ENCODE measurements at places on chromosomes 4 and X.

DNA sequence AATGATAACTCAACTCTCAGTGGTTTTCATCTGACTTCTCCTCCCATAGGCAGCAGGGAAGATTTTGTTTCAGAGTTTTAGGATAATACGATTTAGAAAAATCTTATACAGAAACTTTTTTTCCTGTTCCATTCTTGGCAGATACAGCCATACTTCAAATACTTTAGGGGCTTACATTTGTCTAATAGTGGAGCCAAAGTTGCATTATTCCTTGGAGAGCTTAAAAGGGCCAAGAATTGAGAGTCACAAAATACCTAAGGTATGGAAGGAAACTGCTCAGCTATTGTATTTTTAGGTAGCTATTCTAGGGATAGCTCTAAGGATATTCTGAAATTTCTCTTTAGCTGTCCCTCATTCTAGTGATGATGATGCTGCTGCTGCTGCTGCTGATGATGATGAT is 132.9 kb upstream of the PTCHD1 start:
- no peak for DNase-seq

DNA sequence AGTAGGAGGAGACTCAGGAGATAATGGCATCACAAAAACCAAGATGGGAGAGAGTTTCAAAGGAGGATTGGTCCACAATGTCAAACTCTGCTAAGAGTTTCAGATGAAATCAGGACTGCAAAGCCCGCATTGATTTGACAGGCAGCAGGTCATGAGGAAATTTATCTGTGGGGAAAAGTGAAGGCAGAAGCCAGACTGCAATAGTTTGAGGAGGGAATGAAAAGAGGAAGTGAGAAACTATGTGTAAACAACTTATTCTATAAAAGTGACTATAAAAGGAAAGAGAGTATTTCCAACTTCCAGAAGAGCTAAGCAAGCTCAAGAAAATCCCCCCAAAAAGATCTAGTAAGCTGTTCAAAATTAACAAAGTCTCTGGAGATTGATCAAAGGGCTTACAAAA is 66.3 kb upstream of the DGKK start:
- DNase-seq = no peak

- no peak for DNase-seq
These were observed 85.3 kb downstream of the ABLIM2 start for GRCh38 chr4:8073206-8073863.

DNA sequence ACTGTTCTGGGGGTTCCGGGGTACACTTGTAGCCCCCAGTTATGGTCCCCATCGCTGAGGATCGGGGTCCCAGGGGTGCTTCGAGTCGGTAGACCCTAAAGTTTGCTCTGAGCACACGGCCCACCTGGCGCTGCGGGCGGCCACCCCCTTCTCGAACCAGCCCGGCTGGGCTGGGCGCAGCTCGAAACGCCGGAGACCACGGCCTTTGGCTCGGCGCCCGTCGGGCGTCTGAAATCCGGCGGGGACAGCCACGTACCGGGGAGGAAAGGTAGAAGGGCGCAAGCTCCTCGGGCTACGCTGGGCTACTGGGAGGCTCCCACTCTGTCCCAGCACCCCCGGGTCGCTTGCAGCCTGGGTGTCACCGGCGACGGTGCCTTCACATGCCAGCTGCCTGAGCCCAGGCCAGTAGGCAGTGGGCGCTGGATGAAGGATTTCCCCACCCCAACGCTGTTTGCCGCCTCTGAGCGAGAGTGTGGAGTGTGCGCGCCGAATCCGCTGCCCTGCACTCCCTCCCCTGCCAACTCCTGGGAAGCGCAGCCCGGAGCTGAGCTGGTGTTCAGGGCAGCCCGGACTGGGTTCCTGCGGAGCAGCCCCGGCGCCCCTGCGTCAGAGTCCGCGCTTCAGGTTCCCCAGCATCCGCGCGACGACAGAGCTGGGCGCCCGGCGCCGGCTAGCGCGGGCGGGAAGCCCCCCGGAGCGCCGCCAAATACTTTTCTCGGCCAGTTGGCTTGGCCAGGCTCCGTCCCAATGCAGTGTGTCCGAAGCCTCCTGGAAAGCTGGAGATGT is 637 bp downstream of the MAMLD1 start:
- no peak for DNase-seq

- no peak for DNase-seq
These were observed 709.1 kb downstream of the FAT4 start for GRCh38 chr4:126023896-126024295.

DNA sequence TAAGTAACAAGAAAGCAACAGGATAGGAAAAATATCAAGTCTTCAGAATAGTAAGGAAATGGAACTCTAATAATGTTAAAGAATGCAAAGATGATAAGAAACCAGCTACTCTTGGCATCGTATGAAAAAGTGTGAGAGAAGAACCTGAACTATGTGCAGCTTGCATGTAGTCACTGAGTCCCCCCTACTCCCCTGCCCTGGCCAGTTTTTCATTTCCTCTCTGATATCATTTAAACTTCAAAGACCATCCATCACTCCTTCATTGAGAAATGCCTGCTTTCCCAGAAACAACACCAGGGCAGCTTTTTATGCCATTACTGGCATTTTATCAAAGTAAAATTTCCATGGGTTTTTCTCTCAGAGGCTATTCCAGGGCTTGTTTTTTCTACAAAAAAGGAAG is 28.1 kb downstream of the INPP4B start:
- no peak for DNase-seq

GRCh38 chr4:96698831-96699230 is 858.9 kb downstream of the PDHA2 start:
- DNase-seq = no peak

DNA sequence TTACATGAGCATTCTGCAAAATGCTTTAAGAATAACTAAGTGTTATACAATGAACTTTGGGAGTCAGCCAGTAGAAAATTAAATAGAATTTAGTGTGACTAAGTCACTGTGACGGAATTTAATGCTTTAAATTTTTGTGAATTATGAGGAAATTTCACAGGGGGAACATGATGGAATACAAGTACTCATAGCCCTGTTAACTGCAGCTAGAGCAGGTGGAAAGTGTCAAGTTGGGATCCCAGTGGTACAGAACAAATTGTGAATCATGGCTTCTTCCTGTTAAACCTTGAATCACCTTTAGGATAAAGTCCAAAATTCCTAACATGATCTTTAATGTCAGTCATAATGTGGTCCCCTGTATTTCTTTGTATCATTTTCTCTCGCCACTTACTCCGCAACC is 212.2 kb upstream of the CENPE start:
- no peak for DNase-seq

All from stimulated activated CD4-positive, alpha-beta T cell treated with anti-CD3 and anti-CD28 coated beads, Interleukin-1b, Interleukin-23, amount 100 ng/mL, for 24 hours (primary cell).